ENCODE measurements at places on chromosomes 4 and X. TPM values are rescaled to one million over a fixed set of nuclear protein-coding genes. Genes with fewer than 3 reads are reported as not detected.

SPARCL1 gene
- not detected for total RNA-seq

PHEX gene
- total RNA-seq = 1.0 TPM

SHISA3 gene
- total RNA-seq = 33.5 TPM

ADH1B gene
- not detected for total RNA-seq

FHIP1A gene
- 13.8 TPM for total RNA-seq

DCAF12L1 gene
- total RNA-seq = not detected

SPANXB1 gene
- total RNA-seq = 0.33 TPM

PARM1 gene
- 4.5 TPM for total RNA-seq

TMEM154 gene
- 8.1 TPM for total RNA-seq

RBM46 gene
- total RNA-seq = not detected

GRIA3 gene
- total RNA-seq = not detected

NEUROG2 gene
- total RNA-seq = not detected

S100G gene
- not detected for total RNA-seq

BTC gene
- total RNA-seq = 12.8 TPM

PSAPL1 gene
- total RNA-seq = 0.15 TPM

LARP7 gene
- 17.1 TPM for total RNA-seq

FGD1 gene
- 18.5 TPM for total RNA-seq

SYP gene
- total RNA-seq = 0.47 TPM

GUCY1B1 gene
- 3.1 TPM for total RNA-seq

POF1B gene
- total RNA-seq = not detected

ZNF81 gene
- total RNA-seq = 4.4 TPM

BEX2 gene
- 2.8 TPM for total RNA-seq

GBA3 gene
- not detected for total RNA-seq

PAK3 gene
- 2.1 TPM for total RNA-seq

MAGEA3 gene
- total RNA-seq = 3.0 TPM

CDK16 gene
- total RNA-seq = 155 TPM

AKAP14 gene
- total RNA-seq = not detected

C4orf50 gene
- not detected for total RNA-seq

STBD1 gene
- 10.9 TPM for total RNA-seq

TMPRSS11B gene
- not detected for total RNA-seq

TRAM1L1 gene
- total RNA-seq = 1.0 TPM

HSD17B13 gene
- not detected for total RNA-seq

TSPAN6 gene
- total RNA-seq = 47.4 TPM

SH3RF1 gene
- 21.0 TPM for total RNA-seq

RGN gene
- total RNA-seq = not detected

KLHL13 gene
- 3.5 TPM for total RNA-seq

FDCSP gene
- total RNA-seq = not detected

CXCL10 gene
- 0.81 TPM for total RNA-seq

MAGEE2 gene
- not detected for total RNA-seq

GAGE2A gene
- not detected for total RNA-seq

ZDHHC15 gene
- total RNA-seq = not detected

Data from PC-3 (cell line).